Effector memory CD8-positive, alpha-beta T cell (primary cell): ENCODE measurements at places on chromosomes 5 and 9.
A peak's percentile ranks its signal among the peaks of the same experiment; 100 is the strongest.

GRCh38 chr5:160539431-160539830, 117.8 kb downstream of the PTTG1 start:
- DNase-seq = no peak

DNA sequence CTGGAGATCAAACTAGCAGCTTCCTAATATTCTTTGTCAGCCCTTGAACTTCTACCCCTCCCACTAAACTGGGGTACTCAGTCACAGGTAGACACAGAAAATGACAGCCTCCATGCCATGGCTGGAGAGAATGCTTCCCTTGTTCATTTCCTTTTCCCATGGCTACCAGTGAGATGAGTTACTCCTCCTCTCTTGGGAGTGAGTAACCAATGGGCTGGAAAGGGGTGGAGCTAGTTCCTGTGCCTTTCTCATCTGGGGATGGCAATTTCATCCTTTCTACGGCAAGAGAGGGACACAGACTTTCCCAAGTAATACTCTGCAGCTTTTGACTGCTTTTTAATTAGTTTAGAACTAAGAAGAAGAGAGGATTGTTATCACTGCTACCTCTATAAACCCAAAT, 1045.6 kb upstream of the WWC1 start:
- no peak for DNase-seq

GRCh38 chr9:113934829-113935676, 58.9 kb downstream of the ZNF618 start:
- no peak for DNase-seq

DNA sequence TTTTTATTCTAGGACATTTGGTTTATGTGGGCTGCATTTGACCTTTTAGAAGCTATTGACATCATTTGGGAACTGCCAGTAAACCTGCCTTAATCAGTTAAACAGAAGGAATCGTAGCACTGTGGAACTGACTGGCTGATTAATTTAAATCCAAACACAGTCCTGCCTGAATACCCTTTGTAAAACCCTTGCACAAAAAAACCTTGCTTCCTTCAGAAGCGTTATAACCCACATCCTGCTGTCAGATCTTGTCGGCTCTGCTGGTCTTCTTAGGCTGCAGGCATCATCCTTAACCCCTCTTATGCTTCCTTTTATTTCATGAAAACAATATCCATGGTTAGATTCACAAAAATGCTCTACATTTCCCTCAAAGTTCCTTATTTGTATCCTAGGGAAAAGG, 46.3 kb downstream of the PAM start:
- peak; percentile 38 for DNase-seq

- DNase-seq = no peak
These were observed 22.8 kb upstream of the DUSP1 start for GRCh38 chr5:172793577-172794488.

DNA sequence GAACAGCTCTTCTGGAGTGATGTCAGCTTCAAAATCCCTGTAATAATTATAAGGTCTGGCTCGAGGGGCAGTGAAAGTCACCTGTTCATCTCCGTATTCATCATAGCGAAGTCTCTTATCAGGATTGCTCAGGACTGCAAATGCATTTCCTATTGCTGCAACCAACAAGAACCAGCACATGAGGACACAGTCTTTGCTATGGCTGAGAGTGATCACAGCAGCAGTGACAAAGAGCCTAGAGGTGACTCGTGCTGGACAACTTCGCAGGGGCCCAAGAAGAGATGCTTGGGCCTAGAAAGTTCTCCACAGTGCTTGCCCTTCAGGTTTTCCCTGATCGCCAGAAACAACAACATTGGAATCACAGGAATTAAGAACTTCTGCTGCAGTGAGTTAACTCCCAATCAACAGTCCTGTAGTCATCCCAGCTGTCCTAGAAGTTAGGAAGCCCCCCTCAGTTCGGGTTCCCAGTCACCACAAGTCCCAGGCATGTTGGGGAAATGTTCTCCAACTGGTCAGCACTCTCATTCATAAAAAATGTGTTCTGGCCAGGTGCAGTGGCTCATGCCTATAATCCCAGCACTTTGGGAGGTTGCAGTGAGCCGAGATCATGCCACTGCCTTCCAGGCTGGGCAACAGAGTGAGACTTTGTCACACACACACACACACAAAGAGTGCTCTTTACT, 13.0 kb downstream of the DNAJC18 start:
- DNase-seq = no peak

DNA sequence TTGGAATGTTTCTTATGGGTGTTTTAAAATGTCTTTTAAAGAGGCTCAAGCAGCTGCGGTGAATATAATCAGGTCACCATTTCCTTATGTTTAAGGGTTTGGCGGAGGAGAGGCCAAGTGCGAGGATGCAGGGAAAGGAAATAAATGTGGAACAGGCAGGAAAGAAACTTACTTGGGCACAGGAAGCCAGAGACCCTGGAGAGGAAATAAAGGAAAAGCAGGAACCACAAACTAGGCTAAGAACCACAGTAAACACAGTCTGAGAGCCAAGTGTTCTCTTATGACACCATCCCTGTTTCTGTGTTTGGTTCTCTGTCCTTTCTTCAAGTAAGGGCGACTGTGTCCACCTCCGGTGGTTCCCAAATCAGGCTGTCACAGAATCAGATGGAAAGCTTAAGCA, 166.5 kb downstream of the C9orf152 start:
- DNase-seq = no peak

GRCh38 chr9:75903785-75904360, 13.4 kb downstream of the PCSK5 start:
- DNase-seq = no peak

- DNase-seq = peak; percentile 73
These were observed 21.5 kb downstream of the PLPP7 start for GRCh38 chr9:131310833-131311554.

DNA sequence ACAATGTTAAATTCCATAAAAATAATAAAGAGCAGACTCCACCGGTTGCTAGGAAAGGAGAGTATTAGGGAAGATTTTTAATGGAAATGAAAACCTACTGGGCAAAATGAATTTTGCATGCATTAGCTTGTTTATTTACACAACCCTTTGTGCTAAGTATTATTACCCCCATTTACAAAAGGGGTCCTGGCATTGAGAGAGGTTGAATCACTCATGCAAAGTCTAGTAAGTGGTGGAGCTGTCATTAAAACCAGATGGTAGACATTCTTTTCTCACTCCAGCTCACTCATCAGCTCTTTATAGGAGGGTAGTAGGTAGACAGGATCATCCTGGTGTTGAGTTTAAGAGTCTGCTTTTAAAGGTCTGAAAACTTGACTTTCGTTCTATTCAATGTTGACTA, 395.1 kb downstream of the PLK2 start:
- DNase-seq = no peak

DNA sequence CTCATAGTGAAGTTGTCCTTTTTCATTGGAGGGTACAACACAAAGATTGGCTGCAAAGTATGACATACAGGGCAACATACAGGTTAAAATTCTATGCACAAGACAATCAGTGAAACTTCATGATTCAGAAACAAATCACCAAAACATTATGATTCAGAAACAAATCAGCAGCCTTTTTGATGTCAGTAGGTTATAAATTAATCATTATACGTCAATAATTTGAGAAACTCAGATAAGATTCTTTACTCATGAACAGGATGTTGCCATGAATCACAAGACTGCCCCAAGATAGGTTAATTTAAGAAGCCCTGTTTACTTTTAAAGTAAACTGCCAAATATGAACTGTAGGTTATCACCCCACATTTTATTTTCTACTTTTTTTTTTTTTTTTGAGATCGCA, 62.2 kb upstream of the IL33 start:
- no peak for DNase-seq

DNA sequence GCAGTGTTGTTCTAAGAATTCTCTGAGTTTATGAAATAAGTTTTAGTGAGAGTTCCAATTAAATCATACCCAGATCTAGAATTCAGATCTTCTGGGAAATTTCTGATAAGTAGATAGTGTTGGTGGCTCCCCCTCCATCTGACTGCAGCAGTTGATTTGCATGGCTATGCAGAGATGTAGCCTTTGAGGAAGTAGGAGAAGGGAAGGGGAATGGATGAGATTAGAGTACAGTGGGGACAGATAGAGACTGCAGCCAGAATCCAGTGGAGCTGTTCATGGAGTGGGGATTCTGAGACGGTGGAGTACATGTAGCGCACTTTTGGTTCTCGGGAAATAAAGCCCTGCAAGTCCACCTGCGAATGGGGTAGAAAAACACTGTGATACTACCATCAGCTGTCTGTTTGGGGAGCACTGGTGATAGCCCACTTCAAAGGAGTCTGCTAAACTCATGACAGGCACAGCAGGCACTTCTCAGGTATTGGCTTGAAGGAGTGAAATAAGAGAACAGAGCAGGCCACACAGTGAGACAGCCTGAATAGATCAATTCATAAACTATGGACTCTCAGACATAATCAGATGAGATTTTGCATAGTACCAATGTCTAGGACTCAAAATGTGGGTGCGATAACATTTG, 96.8 kb downstream of the ALDH1A1 start:
- no peak for DNase-seq

DNA sequence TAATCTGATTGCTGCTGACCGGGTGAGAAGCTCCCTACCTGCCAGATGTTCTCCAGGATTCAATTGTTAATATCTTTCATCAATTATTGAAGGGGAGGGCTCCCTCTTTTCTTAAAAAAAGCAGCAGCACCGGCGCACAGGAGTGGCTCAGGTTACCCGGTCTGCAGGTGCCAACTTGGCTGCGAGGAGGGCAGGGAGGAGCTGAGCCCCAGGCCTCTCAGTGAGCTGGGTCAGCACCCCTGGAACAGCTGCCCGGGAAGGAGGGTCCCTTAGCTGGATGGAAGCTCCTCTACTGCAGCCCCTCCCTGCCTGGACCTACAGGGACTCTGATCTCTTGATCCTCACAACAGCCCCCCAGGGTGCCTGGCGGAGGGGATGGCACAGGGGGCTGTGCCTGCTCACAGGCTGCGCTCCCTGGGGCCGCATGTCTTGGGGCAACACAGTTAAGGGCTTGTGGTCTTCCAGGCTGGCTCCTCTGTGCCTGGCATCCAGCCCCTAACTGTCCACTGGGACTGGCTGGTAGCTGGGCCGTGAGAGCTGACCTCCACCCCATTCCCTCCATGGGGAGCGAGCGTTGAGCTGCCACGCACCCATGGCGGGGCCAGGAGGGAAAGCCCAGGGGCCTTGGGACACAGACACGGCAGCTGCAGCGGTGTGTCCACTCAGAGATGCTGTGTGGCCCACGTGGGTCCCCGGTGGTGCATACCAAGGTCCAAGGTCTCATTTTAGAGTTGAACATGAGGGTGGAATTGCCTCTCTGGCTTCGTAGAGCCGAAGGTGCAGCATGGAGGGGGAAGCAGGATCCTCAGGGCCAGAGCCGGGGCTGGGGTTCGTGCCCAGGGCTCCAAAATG, 28.6 kb upstream of the TMEM250 start:
- no peak for DNase-seq

GRCh38 chr5:121975294-121975693, 13.5 kb downstream of the SRFBP1 start:
- no peak for DNase-seq

GRCh38 chr5:93791518-93791972, 50.1 kb upstream of the POU5F2 start:
- no peak for DNase-seq

GRCh38 chr5:52801329-52801728, 13.6 kb downstream of the ITGA1 start:
- DNase-seq = no peak

DNA sequence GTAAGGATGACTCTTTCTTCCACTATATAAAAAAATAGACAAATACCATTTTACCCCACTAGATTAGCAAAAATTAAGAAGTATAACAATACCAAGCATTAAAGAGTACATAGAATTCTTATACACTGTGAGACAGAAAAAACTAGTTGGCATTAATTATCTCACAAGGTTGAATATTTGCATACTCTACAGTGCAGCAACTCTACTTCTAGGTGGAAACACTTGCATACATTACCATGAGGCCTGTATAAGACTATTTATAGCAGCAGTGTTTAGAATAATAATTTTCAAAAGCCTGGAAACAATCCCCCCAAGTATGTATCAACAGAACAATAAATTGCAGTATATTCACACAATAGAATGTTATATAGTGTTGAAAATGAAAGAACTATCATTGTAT, 19.0 kb upstream of the PURA start:
- no peak for DNase-seq

- DNase-seq = peak; percentile 48
These were observed at the start of gene NEK6 for GRCh38 chr9:124257844-124258606. Gene NEK6 (plus strand): TSS chr9:124257949. CDS start chr9:124301965, 44,016 bp downstream.

- DNase-seq = no peak
These were observed 122.9 kb downstream of the OXCT1 start for GRCh38 chr5:41747301-41747700.

GRCh38 chr5:10329820-10330481, 22.2 kb upstream of the CMBL start:
- DNase-seq = no peak
